ENCODE measurements at places on chromosomes 6 and 20.

- no peak for DNase-seq
Measured at GRCh38 chr20:41350408-41350962, 9.9 kb downstream of the LPIN3 start.

DNA sequence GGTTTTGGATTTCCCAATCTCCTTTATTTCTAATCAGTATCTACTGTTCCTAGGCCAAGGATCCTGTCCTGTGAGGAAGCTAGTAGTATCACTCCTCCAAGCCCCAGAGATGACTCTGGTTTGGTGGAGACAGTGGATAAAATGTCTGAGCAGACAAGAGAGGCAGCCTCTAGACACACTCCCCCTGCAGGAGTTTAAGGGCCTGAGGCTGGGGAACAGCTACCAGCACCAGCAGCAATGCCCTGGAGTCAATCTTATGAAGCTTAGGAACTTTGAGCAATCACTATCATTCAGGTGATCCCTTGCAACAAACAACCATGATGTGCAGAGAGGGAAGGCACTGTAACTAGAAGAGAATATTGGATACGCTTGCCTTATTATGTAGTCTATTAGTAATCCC, 384.7 kb upstream of the ID4 start:
- DNase-seq, result no peak

DNA sequence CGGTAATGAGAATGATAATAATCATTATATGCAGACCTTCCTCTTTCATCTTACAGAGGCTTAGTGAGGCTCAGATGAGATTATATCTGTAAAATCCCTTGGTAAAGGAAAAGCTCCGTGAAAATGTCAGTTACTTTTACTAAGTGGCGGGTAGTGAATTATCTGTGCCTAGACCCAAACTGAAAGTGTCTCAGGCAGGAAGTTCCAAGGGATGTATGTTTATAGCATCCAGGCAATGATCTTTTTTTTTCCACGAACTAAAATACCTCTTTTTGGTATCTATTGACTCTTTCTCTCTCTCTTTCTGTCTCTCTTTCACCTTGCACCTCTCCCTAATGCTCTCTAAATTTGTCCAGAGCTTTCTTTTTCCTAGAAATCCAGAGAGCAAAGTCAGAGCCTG, 5.0 kb downstream of the TCF21 start:
- DNase-seq, result no peak

DNA sequence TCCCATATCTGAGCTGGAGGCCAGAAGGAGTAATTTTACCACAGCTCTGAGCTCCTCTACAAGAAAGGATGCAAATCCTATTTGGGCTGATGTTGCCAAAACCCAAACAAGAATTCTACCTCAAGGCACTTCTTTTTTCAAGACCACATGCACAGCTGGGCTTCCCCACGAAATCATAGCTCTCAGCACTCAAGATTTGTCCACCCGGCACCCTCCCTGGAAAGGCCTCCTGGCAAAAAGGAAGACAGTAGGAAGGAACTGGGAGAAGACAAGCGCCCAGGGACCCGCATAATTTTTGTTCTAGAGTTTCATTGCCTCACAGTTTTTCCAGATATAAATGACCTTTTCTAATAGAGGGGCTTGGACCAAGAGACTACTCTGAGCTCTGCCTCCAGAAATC, 90.5 kb downstream of the BANF2 start:
- DNase-seq, result no peak

DNA sequence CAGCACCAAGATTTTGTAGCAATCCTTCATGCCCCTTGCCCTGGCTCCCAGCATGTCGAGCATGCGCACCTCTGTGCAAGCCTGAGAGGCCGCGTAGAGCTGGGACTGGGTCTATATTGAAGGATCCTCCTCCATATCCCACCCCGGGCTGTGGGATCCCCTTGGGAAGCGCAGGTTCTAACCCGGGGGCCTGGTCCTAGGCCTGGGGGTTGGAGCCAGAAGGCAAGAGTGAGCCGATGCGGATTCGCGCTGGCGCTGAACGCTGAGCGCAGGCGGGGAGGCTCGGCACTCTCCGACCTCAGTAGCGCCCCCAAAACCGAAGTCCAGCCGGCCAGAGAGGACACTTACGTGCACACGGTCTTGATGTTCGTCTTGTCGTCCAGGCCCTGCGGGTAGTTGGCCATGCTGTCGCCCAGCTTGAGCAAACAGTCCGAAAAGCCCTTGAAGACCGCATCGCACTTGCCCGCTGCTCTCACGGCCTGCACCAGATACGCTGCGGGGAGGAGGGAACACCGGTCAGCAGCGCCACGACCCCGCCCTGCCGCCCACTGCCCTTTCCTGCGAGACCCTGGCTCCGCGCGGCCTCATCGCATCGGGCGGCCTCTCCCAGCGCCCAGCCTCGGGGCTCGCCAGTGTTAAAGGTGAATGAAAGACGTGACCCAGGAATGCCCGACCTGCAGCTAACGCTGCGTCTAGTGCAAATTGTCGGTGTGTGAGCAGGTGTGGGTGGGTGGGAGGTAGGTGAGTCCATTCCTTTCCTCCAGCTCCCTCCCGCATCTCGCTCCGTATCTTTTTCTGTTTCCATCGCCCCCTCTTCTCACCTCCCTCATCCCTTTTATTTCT, 4.5 kb downstream of the NRN1 start:
- DNase-seq, result no peak

GRCh38 chr6:37614491-37614890, 83.2 kb downstream of the MDGA1 start:
- DNase-seq, result no peak

GRCh38 chr6:116436586-116436985, 24.6 kb upstream of the CALHM6 start:
- DNase-seq, result no peak

- DNase-seq, result no peak
Measured at GRCh38 chr6:140718021-140718420, 1343.6 kb upstream of the CITED2 start.

- DNase-seq, result no peak
Measured at GRCh38 chr20:21228511-21228910, 74.6 kb upstream of the XRN2 start.

- DNase-seq, result no peak
Measured at GRCh38 chr6:114559419-114559818, 216.6 kb upstream of the HS3ST5 start.

- DNase-seq, result no peak
Measured at GRCh38 chr6:128599036-128599435, 78.6 kb upstream of the PTPRK start.

DNA sequence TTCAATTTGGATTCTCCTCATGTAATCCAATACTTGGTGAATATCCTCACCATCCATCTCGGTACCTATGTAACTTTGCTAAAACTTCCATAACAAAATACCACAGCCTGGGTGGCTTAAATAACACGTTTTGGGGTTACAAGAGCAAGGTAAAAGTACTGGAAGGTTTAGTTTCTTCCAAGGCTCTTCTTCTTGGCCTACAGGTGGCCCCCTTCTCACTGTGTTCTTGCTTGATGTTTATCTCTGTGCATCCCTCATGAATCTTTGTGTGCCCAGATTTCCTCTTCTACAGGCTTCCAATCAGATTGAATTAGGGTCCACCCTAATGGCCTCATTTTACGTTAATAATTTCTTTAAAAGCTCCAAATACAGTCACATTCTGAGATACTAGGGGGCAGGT, 163.3 kb upstream of the HCRTR2 start:
- DNase-seq, result no peak

DNA sequence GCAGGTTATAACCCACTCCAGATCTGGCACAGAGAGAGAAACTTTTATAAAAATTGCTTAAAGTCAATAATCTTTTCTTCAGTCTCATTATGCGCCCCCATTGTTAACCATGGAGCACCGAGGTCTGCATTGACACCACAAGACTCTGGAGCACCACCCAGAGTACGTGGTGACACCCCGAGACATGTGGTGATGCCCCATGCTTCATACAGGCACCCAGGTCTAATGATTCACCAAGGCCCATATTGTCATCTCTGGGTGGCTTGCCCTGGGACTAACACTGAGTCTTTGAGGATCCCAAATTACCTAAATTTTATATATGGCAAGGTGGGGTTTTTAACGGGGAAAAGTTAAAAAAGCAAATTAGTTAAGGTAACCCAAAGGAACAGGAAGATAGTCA, 31.1 kb downstream of the CD109 start:
- no peak for DNase-seq

GRCh38 chr6:109912118-109912517, 66.0 kb upstream of the GPR6 start:
- DNase-seq, result no peak

GRCh38 chr20:25065072-25065624, 7.2 kb upstream of the ACSS1 start:
- no peak for DNase-seq

DNA sequence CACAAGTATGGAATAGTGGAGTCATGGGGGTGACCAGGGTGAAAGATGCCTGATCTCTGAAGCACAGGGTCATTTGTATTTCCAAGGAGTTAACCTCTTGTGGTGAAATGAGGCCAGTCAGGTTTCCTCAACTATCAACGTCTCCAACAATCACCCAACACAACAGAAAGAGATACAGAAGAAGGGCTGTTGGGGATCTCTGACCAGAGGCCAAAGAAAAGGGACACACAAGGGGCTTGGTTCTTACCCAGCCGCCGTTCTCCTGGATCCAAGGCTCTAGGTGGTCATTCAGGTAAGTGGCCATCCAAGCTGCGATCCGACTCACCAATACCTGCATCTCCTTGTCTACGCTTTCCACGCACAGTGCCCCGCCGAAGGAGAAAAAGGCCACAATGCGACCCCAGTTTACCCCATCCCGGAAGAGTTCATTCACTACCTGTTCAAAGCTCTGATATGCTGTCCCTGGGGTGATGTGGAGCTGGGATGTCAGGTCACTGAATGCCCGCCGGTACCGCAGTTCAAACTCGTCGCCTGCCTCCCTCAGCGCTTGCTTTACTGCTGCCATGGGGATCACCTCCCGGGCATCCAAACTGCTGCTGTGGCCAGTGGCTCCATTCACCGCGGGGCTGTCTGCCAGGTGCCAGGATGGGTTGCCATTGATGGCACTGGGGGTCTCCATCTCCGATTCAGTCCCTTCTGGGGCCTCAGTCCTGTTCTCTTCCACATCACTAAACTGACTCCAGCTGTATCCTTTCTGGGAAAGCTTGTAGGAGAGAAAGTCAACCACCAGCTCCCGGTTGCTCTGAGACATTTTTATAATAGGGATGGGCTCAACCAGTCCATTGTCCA, 1.0 kb downstream of the BCL2L1 start:
- DNase-seq, result no peak

Data from stimulated activated CD8-positive, alpha-beta memory T cell treated with anti-CD3 and anti-CD28 coated beads, Interleukin-7, amount 100 ng/mL, for 1 hour (primary cell).